ENCODE measurements at places on chromosomes 5 and 9. TPM values are rescaled to one million over a fixed set of nuclear protein-coding genes. Genes with fewer than 3 reads are reported as not detected.

STX17 gene
- 19.6 TPM for total RNA-seq

FNIP1 gene
- 27.7 TPM for total RNA-seq

NIPAL4 gene
- total RNA-seq: 0.43 TPM

TRIO gene
- 40.1 TPM for total RNA-seq

UGT3A2 gene
- total RNA-seq: not detected

CNTFR gene
- not detected for total RNA-seq

OCLN gene
- total RNA-seq: 0.48 TPM

CDKN2A gene
- total RNA-seq: 3.9 TPM

SEMA4D gene
- total RNA-seq: 169 TPM

C5orf63 gene
- total RNA-seq: 10.2 TPM

PCDHGA9 gene
- 0.92 TPM for total RNA-seq

SREK1IP1 gene
- total RNA-seq: 20.1 TPM

SPRY4 gene
- 4.6 TPM for total RNA-seq

RETREG1 gene
- 0.50 TPM for total RNA-seq

GRCh38 chr5:31407921-31408693, 123.8 kb downstream of the DROSHA start:
- DNase-seq: no peak

- DNase-seq: no peak
Observed at GRCh38 chr5:65356274-65356673, 125.4 kb downstream of the ADAMTS6 start.

DNA sequence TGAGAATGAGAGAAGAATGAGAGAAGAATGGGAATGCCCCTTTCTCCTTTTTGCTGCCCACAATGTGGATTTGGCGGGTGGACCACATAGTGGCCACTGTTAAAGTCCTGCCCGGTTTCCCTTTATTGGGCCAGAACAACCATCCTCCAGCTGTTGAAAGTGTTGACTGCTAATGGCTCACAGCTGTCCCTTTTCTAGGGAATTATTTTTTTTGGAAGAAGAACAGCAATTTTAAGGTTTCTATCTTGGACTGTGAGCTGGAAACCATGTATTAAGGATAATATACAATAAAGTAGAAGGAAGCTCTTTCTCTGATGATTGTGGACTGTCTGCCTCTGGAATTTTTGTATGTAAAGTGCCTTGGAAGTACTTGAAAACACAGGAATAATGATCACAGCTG, 185.9 kb downstream of the DMRT2 start:
- DNase-seq: no peak

DNA sequence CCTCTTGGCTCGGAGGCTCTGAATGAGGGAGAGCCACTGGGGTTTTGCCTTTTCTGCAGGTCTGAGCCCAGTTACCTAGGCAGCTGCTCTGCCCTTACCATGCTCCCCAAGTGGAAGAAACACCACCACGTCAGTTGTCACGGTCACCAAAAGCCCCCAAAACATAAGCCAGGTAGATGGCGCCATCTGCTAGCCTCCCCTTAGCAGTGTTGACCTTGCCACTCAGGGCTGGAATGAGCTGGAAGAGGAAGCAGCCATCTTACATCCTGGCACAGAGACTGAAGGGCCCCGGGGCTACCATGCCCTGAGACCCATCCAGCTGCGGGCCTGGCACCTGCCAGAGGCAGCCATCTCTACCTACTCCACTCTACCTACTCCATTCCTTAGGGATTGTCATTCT, 7.4 kb downstream of the ZER1 start:
- DNase-seq: no peak

DNA sequence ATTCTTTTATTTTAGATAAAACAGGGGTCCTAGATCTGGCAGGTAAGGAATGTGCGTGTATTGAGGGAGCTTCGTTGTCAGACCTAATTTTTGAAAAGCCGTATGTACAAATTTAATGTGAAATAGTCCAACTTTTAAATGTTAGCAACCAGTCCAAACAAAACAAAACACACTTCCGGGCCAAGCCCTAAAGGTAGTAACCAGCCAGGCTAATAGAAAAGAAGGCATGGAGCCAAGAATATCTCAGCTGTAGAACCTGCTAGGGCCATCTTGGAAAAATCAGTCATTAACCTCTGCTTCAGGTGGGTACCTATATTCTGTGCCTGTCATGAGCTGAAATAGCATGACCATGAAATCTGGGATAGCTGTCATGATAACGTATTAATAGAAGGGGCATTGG, 71.0 kb downstream of the SMARCA2 start:
- DNase-seq: no peak

DNA sequence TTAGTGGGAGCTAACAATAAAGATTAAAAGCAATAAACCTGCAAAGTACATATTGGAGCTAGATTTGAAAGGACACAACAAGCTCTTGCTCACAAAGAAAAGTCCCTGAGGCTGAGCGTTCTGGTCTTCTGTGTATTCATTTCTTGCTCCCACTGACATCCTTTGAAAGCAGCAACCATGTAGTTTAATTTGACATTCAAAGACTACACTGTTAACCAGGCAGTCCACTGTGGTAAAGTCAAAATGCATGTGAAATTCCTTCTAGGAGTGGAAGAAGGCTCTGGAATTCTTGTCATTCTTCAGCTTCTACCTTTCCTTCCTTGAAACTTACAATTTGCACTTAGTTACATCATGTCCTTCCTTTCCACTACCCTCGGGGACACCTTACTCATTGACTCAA, 480.7 kb downstream of the CSNK1G3 start:
- DNase-seq: no peak

GRCh38 chr5:55700745-55701144, 11.4 kb downstream of the SLC38A9 start:
- no peak for DNase-seq

DNA sequence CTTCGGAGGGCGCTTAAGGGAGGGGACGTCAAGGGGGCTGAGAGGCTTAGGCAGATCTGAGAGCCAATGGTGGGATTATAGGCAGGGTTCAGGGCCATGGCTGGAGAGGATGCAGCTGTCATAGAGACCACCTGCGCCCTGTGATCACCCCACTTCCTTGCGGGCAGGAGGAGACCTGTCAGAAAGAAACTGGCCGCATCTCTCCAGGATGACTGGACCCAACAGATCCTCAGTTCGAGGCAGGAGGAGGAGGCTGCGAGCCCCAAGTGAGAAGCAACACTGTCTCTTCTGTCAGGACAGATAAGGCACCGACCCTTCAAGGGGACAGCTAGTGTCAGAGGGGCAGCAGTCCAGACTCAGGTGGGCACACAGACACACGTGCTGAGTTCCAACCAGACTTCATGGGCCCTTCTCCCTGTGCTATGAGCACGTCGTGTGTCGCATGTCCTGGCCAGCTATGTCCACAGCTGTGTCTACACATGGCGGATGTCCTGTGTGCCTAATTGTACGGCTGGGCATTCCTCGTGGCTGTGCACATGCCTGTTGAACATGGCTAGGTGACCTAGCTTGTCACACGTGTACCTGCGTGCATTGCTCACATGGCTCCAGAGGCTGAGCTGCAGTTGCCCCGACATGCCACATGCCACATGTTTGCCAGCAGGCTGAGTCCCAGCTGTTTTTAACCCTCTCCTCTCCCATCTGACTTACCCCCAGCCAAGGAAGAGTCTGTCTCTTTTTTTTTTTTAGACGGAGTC, 583 bp upstream of the AQP3 start:
- no peak for DNase-seq

DNA sequence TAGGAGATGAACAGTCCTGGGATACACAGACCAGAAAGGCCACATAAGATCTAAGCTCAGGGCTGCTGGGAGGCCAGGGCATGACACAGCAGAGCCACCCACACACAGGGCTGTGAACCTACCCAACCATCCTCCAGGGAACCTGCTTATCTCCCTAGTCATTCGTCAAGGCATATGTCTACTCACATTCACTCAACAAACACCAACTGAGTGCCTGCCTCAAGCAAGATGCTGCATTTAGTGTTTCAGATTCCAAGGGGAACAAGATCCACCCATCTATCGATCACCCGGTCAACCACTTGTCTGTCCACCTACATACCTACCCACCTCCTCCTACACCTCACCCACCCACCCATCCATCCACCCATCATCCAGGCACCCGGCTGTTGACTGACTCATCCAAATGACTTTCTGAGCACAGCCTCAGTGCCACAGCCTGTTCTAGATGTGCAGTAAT, 1.9 kb downstream of the DPM2 start:
- DNase-seq: no peak

GRCh38 chr9:109755040-109755439, 25.0 kb upstream of the PALM2AKAP2 start:
- no peak for DNase-seq

- DNase-seq: no peak
Observed at GRCh38 chr5:103772248-103772647, 209.7 kb upstream of the NUDT12 start.

GRCh38 chr9:114899461-114899860, 30.9 kb downstream of the TNFSF8 start:
- no peak for DNase-seq

DNA sequence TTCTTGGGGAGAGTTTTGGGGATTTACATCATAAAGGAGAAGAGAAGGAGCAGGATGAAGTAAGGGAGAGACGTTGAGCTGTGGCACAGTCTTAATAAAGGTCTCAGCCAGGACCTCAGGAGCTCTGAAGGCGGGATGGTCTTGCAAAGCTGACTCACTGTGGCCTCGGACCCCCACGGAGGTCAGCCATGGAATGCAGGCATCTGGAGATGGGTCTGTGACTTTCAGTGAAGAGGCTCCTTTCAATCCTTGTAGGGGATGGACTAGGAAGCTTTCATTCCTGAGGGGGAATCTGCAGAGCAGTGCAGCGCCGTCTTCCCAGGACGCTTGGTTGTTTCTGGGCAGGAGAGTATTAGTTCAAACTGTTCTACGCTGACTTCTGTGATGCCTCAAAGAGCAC, 65.7 kb upstream of the BASP1 start:
- no peak for DNase-seq

DNA sequence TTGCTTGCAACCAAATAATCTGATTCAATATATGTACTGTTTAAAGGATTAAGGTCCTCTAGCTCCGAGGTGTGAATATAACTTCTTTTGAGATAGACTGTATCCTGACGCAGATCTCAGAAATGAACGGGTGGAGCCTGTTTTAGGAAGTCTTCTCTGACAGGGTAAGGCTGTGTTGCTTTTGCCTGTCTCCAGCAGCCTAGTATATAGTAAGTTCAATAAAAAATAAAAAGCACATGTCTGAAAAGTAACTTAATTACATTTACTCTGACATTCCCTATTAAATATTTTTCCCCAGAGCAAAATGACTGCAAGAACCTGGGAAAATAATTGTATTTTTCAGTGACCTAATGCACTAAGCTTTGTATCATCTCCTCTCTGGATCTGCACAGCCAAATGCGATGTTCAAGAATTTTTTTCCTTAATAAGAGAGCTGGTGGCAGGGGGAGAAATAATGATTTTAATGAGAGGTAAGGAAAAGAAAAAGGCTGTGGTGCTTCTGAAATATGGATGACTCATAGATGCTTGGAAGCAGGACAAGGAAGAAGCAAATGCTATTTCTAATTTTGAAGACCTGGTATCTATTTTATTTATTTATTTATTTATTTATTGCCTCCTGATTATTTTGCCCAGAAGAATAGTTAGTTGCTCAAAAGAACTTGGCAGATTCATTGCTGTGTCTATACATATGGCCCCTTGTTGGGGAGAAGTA, 7.3 kb downstream of the PPP3R2 start:
- no peak for DNase-seq

DNA sequence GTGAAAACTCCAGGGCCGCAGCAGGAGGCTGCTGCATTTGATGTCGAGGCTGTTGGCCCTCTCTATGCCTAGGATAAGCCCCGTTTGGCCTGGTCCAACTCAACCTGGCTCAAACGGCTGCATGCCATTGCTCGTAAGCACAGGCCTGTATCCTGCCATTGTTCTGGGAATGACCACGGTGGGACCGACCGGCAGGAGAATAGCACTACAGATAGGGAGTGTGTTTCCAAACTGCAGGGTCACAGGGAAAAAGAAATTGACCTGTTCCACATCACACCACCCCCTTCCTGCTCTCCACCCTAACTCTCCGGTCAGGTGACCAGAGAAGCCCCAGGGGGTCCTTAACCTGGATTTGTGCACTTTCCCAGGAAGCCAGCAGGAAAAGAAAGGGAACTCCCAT, 278.7 kb upstream of the KLF4 start:
- no peak for DNase-seq

- no peak for DNase-seq
Observed at GRCh38 chr9:935348-935965, 41.0 kb upstream of the DMRT3 start.

DNA sequence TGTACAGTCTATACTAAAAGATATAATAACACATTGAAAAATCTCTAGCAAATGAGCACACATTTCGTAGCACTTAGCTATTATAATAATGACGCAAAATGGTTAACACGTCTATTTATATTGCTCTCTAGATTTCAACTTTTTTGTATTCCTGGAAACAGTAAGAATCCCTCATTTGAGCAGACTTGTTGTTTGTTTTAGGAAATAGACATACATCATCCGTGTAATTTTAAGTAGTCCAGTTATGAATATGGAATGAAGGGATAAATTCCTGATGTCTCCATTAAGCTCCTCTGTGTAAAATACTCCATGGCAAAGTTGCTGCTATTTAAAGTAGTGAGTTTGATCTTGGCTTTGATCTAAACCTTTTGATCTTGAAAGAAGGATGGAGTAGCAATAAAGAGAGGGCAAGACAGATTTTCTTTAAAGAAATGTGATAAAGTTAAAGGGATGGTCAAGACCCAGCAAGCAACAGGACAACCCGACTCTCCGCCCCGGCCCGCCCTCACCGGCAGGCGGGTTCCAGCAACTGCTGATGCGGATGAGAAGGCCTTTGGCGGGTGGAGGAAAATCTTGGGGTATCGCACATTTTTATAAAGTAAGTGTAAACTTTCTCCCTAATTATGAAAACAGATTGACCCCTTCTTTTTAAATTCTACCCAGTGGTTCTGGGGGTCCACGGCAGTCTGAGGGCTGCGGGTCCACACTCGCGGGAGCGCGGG, 277.4 kb downstream of the AOPEP start:
- DNase-seq: no peak

GRCh38 chr9:135004772-135005171, 82.7 kb upstream of the OLFM1 start:
- no peak for DNase-seq

GRCh38 chr5:13976867-13977830, 32.7 kb upstream of the DNAH5 start:
- DNase-seq: no peak

- no peak for DNase-seq
Observed at GRCh38 chr5:150804388-150804787, 25.8 kb downstream of the SMIM3 start.

All from natural killer cell treated with Interleukin-12 subunit alpha and Interleukin-12 subunit beta and Interleukin-15 and Interleukin-18, amount 100 ng/mL, for 72 hours (primary cell).